NCI-H345 (cell line): ENCODE measurements at places on chromosomes 13 and 19.
A peak's percentile ranks its signal among the peaks of the same experiment; 100 is the strongest.

DNA sequence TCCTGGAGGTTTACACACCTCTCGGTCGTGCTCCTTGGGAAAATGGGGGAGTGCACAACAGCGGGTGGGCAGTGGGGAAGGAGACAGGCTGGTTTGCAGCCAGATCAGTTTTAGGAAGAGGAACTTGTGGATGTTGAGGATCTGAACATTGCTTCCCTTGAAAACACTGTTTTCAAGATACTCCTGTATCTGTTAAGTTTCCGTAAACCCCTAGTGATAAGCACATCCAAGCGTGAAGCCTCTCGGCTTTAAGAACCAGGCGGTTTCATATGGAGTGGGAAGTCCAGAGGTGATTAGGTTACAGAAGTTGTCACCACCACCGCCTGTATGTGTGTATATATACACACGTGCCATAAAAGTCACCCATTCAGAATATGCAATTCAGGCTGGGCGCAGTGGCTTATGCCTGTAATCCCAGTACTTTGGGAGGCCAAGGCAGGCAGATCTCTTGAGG, 47.4 kb downstream of the SIPA1L3 start:
- no peak for DNase-seq

GRCh38 chr13:110443622-110444225, 117.8 kb downstream of the RAB20 start:
- DNase-seq: no peak

DNA sequence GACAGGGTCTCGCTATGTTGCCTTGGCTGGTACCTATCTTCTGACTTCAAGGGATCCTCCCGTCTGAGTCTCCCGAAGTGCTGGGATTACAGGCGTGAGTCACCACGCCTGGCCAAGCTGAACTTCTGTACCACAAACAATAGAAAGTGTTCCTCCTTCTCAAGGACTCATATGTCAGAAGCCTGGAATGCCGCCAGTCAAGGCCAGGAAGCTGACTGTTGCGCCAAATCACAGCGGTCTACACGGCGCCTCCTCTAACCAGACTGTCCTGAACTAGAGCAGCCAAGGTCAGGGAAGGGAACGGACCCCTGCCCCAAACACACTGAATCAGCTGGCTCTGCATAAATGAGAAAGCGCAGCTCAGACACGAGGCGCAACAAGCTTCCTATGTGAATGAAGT, 14.6 kb downstream of the RAB20 start:
- DNase-seq: no peak

DNA sequence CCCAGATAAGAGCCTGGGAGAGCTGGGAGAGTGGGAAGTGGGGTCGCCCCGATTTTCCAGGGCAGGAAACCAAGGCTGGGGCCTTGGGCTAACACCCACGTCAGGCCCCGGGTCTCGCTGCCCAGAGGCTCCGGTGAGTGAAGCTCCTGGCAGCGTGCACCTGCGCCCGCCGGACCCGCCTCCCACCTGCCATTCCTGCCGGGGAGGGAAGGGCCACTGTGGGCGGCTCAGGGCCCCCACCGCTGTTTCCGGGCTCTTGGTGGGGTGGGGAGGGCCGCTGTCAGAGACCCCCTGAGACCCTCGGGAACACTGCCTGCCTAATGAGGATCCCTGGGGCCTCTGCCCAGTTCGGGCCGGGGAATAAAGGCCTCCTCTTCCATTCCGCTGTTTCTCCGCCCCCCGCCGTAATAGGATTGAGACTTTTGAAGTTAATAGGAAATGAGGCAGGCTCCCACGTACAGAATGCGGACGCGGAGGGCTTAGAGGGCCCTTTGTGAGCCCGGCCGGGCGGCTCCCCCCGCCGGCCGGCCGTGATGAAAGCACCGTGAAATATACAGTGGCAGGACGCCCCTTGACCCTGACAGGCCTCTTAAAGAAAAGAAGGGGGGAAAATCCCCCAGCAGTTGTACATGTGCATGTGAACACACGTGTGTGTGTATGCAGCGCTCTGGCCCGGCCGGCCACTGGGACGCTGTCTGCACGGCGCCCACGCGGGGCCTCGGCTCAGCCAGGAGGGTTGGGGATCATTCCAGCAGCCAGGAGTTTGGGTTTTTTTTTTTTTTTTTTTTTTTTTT, 33.2 kb downstream of the EFNA2 start:
- no peak for DNase-seq

GRCh38 chr13:109389456-109389855, 396.9 kb downstream of the IRS2 start:
- DNase-seq: no peak

DNA sequence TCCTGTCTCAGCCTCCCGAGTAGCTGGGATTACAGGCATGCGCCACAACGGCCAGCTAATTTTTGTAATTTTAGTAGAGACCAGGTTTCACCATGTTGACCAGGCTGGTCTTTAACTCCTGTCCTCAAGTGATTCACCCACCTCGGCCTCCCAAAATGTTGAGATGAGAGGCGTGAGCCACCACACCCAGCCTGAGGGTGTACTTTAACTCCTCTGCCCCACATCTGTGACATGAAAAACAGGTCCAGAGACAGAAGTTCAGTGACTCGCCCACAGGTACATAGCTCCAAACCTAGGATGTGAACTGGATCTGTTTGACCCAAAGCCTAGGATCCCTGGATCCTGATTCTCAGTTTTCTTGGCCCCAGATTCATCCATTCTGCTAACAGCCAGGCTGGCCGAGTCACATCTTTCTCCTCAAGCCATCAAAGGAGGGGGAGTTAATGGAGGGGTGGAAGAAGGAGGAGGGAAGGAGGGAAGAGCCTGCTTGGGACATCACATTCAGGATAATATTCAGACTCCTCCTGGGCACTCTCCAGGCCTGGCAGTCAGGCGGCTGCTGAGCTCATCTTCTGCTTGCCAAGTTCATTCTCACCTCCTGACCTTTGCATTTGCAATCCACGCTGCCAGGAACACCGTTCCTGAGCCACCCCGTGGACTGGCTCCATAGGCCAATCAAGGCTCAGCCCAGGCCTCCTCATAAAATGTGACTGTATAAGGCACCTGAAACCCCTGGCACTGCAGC, 3.1 kb downstream of the SPC24 start:
- DNase-seq: no peak

- no peak for DNase-seq
These were observed 19.2 kb downstream of the LPAR6 start for GRCh38 chr13:48393698-48394085.

DNA sequence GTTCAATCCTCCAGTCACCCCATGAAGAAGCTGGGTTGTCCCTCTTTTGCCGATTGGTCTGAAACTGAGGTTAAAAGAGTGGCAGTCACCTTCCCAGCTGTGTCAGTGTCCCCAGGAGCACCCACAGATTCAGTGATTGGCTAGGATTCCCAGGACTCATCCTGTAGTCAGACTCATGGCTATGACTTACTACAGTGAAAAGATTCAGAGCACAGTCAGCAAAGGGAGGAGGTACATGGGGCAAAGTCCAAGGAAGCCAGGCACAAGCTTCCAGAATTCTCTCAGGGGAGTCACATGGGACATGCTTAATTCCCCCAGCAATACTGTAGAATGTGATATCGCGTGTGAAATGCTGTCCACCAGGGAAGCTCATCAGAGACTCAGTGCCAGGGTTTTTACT, 14.2 kb downstream of the ZNF473 start:
- no peak for DNase-seq

DNA sequence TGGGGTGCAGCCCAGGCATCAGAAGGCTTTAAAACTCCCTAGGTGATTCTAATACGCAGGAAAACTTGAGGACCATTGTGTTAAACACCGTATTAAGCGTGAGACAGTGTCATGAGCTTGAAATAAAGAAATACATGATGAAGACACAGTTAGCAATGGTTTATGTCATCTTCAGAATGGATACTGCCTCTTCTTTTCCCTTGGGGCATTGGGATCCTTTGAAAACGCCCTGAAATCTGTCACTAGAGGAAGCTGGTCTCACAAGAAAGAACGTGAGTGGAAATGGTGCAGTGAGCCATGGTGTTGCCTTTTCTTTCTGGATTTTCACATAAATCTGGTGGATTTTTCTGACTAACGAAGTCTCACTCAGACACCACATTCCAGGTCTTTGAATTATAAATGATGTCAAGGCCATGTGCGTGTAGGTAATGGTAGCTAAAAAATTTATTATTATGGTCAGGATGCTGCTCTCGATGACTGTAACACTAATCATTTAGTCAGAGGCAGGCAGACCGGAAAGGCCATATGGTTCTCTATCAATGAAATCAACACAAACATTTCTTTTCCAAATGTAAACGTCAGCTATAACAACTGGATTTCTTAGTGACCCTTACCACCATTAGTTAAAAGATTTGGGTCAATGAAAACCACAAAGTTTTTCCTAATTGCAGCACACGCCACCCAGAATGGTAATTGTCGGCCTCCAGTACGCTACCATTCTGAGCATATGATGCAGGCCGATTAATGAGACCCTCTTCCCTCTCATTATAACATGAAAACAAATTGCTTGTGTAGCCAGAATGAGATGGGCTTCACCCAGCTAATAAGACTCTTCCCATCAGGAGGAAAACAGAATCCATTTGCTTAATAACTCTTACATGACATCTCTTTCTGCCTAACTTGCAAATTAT, 105.6 kb downstream of the SLC7A1 start:
- no peak for DNase-seq

DNA sequence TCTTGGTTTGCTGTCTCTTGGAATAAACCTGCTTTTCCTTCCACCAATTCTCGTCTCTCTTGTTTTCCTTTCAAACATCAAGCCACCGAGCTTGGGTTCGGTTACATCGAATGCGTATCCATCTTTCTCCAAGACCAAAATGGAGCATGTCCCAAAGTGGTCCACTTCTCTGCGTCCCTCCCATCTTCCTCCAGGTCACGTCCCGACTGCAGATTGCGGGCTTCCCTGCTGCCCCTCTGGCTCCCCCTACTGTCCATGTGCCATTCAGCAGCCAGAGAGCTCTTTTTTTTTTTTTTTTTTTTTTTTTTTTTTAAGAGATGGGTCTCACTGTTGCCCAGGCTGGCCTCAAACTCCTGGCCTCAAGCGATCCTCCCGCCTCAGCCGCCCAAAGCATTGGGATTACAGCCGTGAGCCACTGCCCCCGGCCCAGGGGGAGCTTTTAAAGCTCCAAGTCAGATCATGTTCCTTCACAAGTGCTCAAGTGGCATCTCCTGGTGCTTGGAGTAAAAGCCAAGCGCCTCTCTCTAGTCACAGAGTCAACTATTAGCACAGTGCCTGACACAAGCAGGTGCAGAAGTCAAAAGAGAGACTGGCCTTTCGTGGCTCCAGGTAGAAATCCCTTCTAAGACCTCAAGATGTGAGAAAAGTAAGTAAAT, 10.0 kb downstream of the COL5A3 start:
- DNase-seq: peak; percentile 52

DNA sequence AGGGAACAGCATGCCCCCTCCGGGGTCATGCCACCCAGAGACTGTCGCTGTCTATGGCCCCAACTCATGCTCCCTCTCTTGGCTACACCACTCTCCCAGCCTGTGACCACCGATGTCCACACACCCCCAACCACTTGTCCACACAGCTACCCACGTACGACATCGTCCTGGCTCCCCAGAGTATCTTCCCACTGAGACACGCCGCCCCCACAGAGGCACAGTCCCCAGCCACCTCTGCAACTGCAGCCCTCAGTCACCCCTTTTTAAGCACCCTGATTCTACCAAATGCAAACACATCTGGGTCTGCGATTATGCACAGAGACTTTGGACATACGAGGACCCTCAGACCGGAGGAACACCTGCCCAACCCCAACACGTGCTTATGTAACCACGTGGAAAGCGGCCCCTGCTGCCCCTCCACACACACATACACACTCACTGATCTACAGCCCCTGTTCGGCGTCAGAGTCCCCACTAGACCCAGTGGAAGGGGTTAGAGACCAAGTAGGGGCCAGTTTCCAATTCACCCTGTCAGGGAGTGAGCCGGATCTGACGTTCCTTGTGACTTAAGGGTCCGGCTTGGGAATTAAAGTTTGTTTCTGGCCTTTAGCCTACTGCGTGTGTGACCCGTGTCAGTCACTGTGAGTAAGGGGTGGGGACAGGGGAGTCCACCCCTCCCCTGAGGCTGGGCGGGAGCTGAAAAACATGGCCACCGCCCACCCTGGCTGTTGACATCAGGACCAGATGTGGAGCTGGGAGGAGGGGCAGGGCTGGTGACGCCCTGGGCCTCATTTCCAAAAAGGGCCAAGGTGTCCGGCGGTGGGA, 11.9 kb upstream of the AXL start:
- no peak for DNase-seq

GRCh38 chr13:41939398-41939797, 21.5 kb downstream of the VWA8 start:
- DNase-seq: peak; percentile 24

DNA sequence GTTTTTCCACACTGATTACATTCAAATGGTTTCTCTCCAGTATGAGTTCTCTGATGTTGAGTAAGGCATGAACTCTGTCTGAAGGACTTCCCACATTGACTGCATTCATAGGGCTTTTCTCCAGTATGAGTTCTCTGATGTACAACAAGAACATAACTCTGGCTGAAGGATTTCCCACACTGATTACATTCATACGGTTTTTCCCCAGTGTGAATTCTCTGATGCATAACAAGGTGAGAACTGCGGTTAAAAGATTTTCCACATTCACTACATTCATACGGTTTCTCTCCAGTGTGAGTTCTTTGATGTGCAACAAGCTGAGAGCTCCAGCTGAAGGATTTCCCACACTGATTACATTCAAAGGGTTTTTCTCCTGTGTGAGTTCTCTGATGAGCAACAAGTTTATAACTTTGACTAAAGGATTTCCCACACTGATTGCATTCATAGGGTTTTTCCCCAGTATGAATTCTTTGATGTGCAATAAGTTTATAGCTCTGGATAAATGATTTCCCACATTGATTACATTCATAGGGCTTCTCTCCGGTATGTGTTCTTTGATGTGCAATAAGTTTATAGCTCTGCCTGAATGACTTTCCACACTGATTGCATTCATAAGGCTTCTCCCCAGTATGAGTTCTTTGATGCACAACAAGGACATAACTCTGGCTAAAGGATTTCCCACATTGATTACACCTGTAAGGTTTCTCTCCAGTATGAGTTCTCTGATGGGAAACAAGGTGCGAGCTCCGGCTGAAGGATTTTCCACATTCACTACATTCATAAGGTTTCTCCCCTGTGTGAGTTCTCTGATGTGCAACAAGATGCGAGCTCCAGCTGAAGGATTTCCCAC, 23.5 kb downstream of the ZNF180 start:
- no peak for DNase-seq

- no peak for DNase-seq
These were observed 569 bp downstream of the LCP1 start for GRCh38 chr13:46181377-46181839.
